ENCODE measurements at places on chromosomes 3 and 15.

DNA sequence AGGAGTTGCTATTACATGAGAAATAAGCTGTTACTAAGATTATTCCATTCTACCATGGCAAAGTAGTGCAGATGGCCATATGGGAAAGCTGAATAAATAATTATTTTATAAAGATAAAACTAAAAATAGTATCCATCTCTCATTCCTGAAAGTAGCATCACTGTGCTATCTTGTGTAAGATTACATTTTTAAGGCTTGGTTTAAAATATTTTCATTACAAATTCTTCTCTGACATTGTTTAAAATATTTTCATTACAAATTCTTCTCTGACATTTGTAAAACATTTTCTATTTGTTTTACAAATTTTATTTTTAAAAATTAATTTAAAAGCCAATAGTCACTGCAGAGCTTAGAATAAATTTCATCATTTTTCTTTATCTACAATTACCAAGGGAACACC is 665.5 kb upstream of the NAALADL2 start:
- no peaks in the 10 kb centered on the region for H3K27me3 ChIP-seq
- no peak for DNase-seq
- no peaks in the 10 kb centered on the region for H3K36me3 ChIP-seq
- H3K27ac ChIP-seq: no peak overlapping the region
- peaks cover 12% of the 10 kb centered on the region for H3K4me1 ChIP-seq

DNA sequence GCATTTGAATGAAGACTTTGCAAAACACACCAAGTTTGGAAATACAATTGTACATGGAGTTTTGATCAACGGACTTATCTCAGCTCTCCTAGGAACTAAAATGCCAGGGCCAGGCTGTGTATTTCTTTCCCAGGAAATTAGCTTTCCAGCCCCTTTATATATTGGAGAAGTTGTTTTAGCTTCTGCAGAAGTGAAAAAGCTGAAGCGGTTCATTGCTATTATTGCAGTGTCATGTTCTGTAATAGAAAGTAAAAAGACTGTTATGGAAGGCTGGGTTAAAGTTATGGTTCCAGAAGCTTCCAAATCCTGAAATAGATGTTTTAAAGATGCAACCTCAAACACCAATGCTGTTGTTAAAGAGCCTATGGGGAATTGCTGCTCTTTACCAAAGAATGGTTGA is 11.5 kb downstream of the HTD2 start:
- H3K27ac ChIP-seq: no peak overlapping the region
- peaks cover 47% of the 10 kb centered on the region for H3K36me3 ChIP-seq
- H3K4me3 ChIP-seq: no peak overlapping the region

GRCh38 chr15:77507911-77508310 is 87.2 kb downstream of the HMG20A start:
- no peaks in the 10 kb centered on the region for H3K27me3 ChIP-seq
- DNase-seq: no peak
- no peak overlapping the region for H3K4me3 ChIP-seq

DNA sequence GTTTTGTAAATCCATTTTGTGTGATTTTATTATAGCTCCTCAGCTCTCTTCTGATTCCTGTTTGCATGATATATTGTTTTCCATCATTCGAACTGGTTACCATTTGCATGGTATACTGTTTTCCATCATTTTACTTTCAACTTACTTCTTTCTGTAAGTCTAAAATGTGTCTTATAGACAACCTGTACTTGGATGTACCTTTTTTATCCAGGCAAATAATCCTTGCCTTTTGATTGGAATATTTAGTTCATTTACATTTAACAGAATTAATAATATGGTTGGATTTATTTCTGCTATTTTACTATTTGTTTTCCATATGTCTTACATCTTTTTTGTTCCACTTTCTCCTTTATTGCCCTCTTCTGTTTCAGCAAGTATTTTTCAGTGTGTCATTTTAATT is 62.8 kb downstream of the CHD2 start:
- H3K4me3 ChIP-seq: no peak overlapping the region
- peaks cover 78% of the 10 kb centered on the region for H3K36me3 ChIP-seq
- DNase-seq: no peak
- H3K4me1 ChIP-seq: peaks cover 20% of the 10 kb centered on the region

Data from activated CD4-positive, alpha-beta T cell treated with anti-CD3 and anti-CD28 coated beads, Interleukin-2, amount 10 ng/mL, durations not matched to agents 7 days and 5 days (primary cell).